ENCODE measurements at places on chromosomes 11 and 22.

GRCh38 chr22:29379258-29379657 lies 9.1 kb downstream of the AP1B1 start:
- H3K4me1 ChIP-seq, result peaks cover 40% of the 10 kb centered on the region
- H3K36me3 ChIP-seq, result peaks cover 12% of the 10 kb centered on the region
- DNase-seq, result no peak
- no peak overlapping the region for H3K4me3 ChIP-seq

GRCh38 chr11:16909359-16910035 lies 104.7 kb downstream of the PLEKHA7 start:
- no peak overlapping the region for H3K27ac ChIP-seq
- no peak for DNase-seq
- no peaks in the 10 kb centered on the region for H3K4me1 ChIP-seq

GRCh38 chr11:47852053-47852452 lies 3.9 kb upstream of the NUP160 start:
- no peaks in the 10 kb centered on the region for H3K27me3 ChIP-seq
- no peak overlapping the region for H3K4me3 ChIP-seq
- no peak overlapping the region for H3K27ac ChIP-seq

GRCh38 chr11:118252688-118253087 lies 523 bp upstream of the MPZL3 start:
- peak overlapping the region; percentile 97 for H3K4me3 ChIP-seq
- peak overlapping the region; percentile 99 for H3K27ac ChIP-seq
- H3K27me3 ChIP-seq, result no peaks in the 10 kb centered on the region
- peaks cover 4% of the 10 kb centered on the region for H3K36me3 ChIP-seq

DNA sequence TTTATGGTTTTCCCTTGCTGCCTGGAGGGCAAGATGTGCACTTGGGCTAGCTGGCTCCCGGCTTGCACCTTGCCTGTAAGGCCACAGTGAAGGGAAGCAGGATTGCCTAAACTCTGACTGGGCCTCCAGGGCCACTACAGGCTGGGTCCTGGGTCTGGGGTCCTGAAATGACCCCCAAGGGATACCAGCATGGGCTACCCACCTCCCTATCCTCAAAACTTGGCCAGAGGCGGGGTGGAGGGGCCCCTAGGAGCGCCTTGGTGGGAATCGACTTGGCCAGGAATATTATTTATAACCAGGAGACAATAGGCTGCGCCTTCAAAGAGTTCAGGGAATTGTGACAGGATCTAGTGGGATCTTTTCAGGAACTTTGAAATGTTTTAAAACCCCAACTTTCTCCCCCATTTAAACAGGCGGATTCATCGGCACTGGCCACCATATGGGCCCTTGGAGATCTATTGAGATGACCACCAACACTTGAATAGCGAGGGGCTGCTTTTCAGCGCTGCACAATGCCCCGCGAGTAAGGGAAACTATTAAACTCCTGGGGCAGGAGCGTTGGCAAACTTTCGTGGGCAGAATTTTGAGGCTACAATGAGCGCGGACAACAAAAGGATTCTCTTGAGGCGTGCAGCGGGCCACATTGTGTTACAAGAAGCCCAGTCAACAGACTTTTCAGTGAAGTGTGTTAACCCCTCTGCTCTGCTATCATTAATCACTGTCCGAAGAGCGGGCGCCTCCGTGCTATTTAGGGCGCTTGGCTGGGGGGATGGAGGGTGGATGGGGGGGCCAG lies 15.2 kb downstream of the PAX6 start:
- no peak overlapping the region for H3K27ac ChIP-seq
- no peaks in the 10 kb centered on the region for H3K36me3 ChIP-seq
- H3K4me3 ChIP-seq, result no peak overlapping the region
- DNase-seq, result no peak
- H3K27me3 ChIP-seq, result peaks cover 51% of the 10 kb centered on the region

Data from keratinocyte (primary cell).